ENCODE measurements at places on chromosomes 4 and X.

GRCh38 chr4:144799486-144799885 lies 153.5 kb downstream of the HHIP start:
- DNase-seq: no peak

- no peak for DNase-seq
Measured at GRCh38 chr4:180538384-180539057, 1704.7 kb upstream of the TENM3 start.

- DNase-seq: no peak
Measured at GRCh38 chrX:155962906-155963305, 34.6 kb upstream of the IL9R start.

DNA sequence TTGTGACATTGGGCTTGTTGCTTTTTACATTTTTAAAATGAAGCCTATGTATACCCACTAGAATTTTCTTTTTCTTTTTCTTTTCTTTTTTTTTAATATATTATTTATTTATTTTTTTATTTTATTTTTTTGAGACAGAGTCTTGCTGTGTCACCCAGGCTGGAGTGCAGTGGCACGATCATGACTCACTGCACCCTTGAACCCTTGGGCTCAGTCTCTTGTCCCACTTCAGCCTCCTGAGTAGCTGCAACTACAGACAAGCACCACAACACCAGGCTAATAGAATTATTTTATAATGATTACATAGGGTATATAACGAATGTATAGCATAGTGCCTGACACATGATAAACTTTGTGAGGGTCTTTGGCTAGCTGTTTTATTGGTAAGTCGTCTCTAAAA lies 64.9 kb downstream of the RBPJ start:
- DNase-seq: no peak

GRCh38 chr4:56788081-56788480 lies 33.4 kb downstream of the SPINK2 start:
- DNase-seq: no peak

- DNase-seq: no peak
Measured at GRCh38 chrX:41630091-41630490, 58.7 kb upstream of the GPR34 start.

GRCh38 chr4:70761276-70761816 lies 39.6 kb downstream of the RUFY3 start:
- DNase-seq: no peak

DNA sequence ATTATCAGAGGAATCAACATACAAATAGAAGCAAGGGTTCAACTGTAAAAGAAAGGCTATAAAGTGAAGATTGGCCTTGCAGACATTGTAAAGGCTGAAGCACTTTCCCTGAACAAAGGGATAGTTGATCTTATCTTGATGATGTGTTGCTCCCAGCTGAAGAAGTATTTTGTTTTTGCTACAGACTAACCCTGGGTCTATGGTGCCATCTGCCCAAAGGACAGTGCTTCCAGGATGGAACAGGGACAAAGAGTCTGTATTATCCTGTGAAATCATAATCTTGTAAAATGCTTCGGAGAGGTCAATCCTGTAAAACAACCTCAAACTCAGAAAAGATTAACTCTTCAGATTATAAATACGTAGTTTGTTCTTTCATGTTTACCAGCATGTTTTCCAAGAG lies 251.7 kb upstream of the ANKRD50 start:
- DNase-seq: no peak

DNA sequence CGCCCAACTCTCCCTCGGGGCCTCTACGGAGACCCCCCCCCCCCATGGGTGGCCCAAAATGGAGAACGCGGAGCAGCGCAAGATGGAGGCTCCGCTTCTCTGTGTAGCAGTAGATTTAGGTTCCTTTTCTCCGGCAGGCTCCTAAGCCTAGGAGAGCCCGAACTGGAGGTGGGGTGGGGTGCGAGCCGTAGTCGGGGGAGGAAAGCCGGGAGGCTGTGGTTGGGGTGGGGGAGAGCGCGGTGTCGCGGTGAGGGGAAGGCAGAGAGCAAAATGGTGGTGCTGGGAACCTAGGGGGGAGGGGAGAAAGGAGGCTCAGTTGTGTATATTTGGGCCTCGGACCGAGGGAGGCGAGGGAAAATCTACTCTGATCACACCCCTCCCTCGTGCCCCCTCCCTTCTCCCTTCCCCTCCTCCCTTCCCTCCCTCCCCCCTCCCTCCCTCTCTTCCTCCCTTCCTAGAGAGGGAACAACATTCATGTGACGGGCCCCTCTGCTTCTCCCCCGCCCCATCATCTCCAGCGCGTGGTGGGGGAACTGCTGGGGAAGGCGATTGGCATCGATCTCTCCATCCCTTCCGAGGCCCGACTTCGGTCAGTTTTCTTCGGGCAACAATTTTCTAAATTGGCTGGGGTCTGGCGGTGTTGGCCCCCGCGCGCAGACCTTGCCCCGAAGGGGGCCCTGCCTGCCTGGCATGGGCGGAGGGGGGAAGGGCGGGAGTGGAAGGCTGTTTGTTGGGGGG lies at the start of gene STAG2:
Gene STAG2, plus strand, starts transcription at position 439 of the 738 bp plus-strand sequence. CDS start 60,922 bp downstream, outside the sequence.
- DNase-seq: no peak

DNA sequence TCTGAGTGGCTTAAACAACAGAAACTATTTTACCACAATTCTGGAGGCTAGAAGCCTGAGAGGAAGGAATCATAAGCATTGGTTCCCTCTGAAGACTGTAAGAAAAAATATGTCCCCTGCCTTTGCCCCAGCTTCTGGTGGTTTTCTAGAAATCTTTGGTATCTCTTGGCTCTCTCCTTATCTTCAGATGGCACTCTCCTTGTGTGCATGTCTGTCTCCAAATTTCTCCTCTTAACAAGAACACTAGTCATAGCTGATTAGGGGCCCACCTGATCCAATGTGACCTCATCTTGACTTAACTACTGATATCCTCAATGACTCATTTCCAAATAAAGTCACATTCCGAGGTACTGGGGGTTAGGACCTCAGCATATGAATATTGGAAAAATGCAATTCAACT lies 635.0 kb upstream of the NR3C2 start:
- DNase-seq: no peak

DNA sequence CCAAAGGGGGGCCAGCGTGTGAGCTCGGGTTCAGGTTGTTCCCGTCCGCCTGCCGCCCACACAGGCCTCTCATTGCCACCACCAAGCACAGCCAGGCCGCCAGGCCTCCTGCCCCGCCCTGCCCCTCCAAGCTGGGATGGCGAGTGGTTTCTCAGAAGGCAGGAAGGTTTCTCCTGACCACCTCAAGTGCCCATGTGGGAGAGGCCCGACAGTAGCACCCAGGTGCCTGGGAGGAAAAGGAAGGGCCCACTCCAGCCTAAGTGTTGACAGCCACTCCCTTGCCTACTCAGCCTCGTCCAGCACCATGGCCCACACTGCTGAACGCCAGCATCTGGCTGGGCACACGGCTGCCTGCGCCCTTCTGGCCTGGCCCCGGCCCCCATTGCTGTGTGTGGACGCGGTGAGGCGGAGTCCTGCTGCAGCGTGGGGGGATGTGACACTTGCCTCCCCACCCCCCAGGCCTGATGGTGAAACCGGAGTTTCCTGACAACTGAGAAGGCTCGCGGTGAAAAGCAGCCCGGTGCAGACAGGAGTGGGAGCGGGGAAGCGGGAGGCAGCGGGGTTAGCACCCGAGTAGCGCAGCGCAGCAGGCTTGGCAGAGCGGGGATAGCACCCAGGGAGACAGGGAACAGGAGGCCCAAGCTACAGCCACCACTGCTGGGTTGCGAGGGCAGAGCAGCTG lies 19.2 kb downstream of the FLNA start:
- no peak for DNase-seq

GRCh38 chr4:27000122-27000521 lies 139.5 kb downstream of the STIM2 start:
- no peak for DNase-seq

DNA sequence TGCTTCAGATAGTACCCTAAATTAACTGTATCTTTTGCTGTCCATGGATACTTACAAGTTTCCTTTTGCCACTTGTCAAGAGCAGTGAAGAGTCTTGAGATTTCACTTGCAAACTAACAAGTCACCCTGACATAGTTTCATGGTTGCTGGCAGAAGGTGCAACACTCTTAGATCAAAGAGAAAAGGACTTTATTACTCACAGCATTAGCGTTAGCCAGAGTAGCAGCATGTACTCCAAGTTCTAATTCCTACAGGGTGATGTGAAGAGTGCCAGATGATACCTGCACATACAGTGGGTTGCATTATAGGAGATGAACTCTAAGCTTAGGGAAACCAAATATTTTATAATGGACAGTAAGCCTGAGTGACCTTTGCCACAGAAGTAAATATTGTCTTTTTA lies 47.9 kb downstream of the NDST3 start:
- DNase-seq: no peak

DNA sequence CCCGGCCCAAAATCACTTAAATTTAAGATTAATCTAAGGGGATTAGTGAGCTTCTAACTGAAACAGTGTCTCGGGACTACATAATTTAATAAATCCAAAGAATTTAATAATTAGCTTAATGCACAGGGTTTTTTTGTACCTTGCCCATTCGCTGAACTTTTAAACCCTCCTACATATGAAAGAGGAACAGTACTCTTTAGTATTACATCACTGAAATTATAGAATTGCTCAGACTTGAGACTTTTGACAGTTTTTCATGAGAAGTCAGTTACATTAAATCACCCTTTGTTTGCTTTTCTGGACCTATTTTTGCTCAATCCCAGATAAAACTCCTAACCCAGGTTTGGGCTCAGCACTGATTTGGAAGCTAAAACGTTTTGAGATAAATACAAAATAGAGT lies 2.4 kb upstream of the TADA2B start:
- DNase-seq: no peak

- no peak for DNase-seq
Measured at GRCh38 chr4:113561092-113561491, 200.4 kb downstream of the CAMK2D start.

GRCh38 chrX:144601010-144601409 lies 646.3 kb upstream of the SPANXN1 start:
- DNase-seq: no peak

GRCh38 chr4:174281901-174282300 lies 1.6 kb downstream of the FBXO8 start:
- no peak for DNase-seq

GRCh38 chr4:89413518-89413917 lies 105.9 kb upstream of the GPRIN3 start:
- DNase-seq: no peak

DNA sequence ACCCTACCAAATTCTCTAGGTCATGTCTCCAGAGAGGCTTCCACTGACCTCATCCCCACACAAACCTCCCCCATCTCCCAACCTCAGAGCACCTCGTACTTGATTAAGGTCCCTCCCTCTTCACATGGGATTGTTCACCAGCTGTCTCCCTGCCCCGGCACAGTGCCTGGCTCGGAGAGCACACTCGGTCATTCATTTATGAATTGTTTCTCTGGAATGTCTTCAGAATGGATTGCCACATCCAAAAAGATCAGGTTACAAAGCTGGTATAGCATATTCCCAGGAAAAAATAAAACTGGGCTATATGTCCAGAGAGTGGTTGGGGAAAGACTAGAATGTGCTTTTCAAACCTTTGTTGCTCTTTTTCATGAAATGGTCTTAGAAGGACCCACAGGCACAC lies 21.6 kb downstream of the JAKMIP1 start:
- DNase-seq: no peak

DNA sequence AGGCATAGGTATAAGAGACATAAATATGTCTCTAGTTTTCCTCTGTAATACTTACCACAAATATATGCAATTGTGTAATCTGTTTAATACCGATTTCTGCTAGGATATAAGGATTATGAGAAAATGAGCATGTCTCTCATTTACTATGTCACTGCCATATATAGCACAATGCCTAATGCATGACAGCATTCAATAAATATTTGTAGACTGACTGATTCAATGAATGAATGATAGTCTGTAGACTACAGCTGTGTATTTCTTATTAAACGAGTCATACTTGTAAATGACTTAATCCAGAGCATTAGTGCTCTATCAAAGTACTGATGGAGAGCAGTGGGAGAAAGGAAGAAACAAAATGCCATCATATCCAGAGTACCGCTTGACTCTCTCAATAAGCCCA lies 175.6 kb downstream of the PPP3CA start:
- no peak for DNase-seq

DNA sequence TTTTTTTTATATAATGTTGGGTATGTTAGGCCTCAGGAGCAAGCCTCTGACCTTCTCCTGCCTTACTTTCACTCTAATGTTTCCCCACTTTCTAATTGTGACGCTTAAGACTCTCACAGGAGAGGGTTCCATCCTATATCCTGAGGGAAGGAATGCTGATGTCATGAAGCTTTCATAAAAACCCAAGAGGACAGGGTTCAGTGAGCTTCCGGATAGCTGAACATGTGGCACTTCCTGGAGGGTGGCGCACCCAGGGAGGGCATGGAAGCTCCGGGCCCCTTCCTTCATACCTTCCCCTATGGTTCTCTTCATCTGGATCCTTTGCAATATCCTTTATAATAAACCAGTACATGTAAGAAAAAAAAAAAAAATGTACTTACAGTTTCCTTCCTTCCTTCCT lies 48.0 kb upstream of the TMPRSS11E start:
- no peak for DNase-seq

DNA sequence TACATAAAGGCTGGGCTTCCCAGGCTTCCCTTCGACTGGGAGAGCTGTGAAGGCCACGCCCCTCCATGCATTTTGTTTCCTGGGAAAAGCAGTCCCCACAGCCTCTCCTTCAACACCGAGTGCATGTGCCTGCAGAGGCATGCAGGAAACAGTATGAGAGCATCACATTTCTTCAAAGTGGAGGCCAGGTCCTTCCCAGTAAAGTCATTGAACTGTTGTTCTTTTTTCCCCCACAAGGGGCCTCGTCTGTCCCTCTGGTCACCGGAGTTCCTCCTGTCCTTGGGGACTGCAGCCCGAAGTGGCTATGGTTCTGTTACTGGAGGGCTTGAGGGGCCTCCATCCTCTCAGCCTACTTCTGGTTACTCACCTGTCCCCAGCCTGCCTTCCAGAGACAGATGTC lies 56.0 kb downstream of the RAI2 start:
- DNase-seq: no peak

GRCh38 chr4:183722731-183723560 lies 63.9 kb downstream of the TRAPPC11 start:
- DNase-seq: no peak

GRCh38 chr4:139732991-139733570 lies 67.5 kb downstream of the MGST2 start:
- DNase-seq: no peak

GRCh38 chrX:119411959-119412358 lies 12.8 kb downstream of the SLC25A43 start:
- DNase-seq: no peak

DNA sequence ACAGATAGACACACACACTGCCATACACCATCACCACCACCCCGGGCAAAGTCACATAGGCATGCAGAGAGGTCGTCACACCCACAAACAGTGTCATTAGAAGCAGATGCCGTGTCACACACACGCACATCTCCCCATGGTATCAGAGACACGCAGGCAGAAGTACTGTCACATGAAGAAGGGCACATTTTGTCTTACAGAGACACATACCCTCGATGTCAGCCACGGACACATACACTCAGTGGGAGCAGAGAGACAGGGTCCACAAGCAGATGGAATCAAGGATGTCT lies 3.3 kb downstream of the NALF2 start:
- DNase-seq: no peak

- no peak for DNase-seq
Measured at GRCh38 chrX:71292669-71293365, 8.7 kb upstream of the ITGB1BP2 start.

- no peak for DNase-seq
Measured at GRCh38 chr4:180203349-180203748, 2039.9 kb upstream of the TENM3 start.
